ENCODE measurements at places on chromosomes 5 and 9.

DNA sequence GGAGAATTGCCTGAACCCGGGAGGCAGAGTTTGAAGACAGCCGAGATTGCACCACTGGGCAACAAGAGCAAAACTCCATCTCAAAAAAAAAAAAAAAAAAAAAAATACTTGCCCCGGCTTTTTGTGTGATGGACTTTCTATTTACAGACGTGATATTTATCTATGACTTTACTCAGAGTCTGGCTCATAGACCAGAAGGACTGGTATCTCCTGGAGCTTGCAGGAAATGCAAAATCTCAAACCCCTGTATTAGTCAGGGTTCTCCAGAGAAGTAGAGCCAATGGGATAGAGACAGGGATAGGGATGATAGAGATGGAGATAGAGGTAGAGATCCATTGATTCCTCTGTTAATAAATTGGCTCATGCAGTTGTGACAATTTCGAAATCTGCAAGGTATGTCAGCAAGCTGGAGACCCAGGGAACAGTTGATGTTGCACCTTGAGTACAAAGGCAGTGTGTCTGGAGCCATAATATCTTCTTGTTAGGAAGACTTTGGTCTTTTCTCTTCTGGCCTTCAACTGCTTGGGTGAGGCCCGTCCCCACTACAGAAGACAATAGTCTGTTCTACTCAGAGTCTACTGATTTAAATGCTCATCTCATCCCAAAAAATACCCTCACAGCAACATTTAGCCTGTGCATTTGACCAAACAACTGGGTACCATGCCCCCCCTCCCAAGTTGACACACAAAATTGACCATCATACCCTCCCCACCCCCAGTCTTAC, 195.4 kb upstream of the MSX2 start:
- no peak for DNase-seq

- no peak for DNase-seq
Measured at GRCh38 chr9:84975926-84976325, 306.4 kb downstream of the NTRK2 start.

DNA sequence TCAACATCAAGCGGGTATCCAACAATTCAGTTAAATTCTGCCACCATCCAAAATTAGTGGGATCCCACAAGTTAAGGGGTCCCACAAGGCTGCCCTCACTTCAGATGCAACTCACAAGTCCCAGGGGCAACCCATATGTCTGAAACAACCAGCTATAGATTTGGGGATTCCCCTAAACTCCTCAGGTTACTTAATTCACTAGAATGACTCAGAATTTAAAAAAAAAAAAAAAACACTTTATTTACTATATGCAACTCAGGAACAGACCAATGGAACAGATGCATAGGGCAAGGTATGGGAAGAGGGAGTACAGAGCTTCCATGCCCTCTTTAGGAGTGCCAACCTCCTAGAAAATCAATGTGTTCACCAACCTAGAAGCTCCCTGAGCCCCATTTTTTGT, 15.1 kb downstream of the AUH start:
- no peak for DNase-seq

DNA sequence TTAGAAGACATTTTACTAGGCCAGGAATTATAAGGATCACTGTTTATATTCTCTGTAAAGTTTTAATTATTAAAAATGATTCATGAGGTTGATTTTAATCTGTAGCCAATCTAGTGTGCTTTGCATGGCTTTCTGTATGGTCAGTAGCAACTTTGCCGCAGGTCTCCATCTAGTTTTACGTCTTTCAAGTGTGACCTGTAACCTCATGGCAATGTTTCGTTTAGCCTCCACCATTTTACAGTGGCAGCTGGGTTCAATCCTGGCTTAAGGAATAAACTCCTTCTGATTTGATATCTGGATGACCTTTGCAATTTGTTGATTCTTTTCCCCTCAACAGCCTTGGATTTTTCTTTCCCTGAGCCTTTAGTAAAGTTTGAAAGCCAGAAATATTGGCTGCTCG, 434.5 kb upstream of the CDH9 start:
- DNase-seq = no peak

DNA sequence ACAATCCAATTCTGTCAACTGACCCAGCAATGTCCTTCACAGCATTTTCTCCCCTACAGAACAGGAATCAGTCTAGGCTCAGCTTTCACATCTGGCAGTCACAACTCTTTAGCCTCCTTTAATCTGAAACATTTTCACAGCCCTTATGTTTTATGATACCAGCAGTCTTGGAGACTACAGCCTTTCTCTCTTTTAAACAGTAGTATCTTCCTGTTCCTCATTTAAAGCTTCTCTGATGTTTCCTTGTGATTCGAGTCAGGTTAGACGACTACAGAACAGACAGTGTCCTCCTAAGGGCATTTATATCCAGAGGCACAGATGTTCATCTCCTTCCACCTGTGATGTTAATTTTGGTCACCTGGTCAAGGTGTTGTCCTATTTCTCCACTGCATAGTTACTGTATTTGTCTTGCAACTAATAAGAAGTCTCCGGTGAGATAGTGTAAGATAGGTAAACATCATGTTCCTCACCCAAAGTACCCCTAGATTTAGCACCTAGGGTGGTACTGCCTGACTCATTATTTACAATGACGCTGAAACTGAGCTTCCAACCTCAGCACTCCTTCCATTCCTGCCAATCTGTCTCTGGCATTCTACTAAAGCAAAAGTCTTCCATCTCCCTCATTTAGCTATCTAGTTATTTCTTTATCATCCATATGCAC, 20.7 kb downstream of the TTC39B start:
- DNase-seq = no peak
